ENCODE measurements at places on chromosomes 6 and 20. TPM values are rescaled to one million over a fixed set of nuclear protein-coding genes. Genes with fewer than 3 reads are reported as not detected.

DNA sequence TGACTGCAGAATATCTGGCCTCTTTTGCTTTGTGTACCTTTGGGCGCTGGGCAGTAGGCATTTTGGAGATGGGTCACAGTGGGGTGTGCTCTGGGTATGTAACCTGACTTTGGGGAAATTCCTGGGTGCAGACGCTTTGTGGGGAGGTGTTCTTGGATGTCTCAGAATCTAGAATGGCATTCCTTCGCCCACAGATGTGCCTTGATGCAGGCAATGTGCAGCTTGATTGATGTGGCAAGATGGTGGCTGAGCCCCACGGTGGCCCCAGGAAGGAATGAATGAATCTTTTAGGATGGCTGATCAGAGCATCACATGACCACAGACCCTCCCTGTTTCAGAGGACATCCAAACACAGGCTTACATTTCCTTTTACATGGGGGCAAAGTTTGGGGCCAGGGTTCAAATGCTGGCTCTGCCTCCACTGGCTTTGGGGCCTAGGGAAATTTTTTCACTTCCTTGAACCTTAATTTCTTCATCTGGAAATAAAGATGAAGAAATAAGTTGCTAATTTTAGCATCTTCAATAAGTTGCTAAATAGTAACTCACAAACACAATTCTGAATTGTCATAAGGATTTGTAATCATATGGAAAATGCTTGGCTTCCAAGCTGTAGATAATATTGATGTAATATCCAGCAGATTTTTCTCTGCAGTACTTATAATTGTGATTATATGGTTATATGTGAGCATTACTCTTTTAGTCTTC, 5.6 kb downstream of the PPP1R16B start:
- H3K27ac ChIP-seq, result peak overlapping the region; percentile 76
- no peak for DNase-seq
- H3K36me3 ChIP-seq, result peaks cover 69% of the 10 kb centered on the region
- H3K4me3 ChIP-seq, result no peak overlapping the region
- peaks cover 83% of the 10 kb centered on the region for H3K4me1 ChIP-seq
- no peaks in the 10 kb centered on the region for H3K27me3 ChIP-seq

- no peaks in the 10 kb centered on the region for H3K27me3 ChIP-seq
- peaks cover 7% of the 10 kb centered on the region for H3K4me1 ChIP-seq
- no peak overlapping the region for H3K4me3 ChIP-seq
- H3K27ac ChIP-seq, result no peak overlapping the region
- peaks cover 9% of the 10 kb centered on the region for H3K36me3 ChIP-seq
- no peak for DNase-seq
Observed at GRCh38 chr6:38599261-38599660, 40.5 kb downstream of the BTBD9 start.

- H3K27me3 ChIP-seq, result peaks cover 6% of the 10 kb centered on the region
- H3K27ac ChIP-seq, result no peak overlapping the region
- H3K4me1 ChIP-seq, result no peaks in the 10 kb centered on the region
Observed at GRCh38 chr6:152552616-152553209, 84.4 kb downstream of the SYNE1 start.

GRCh38 chr6:157246048-157246630, 77.2 kb downstream of the TMEM242 start:
- H3K4me3 ChIP-seq, result no peak overlapping the region
- no peak for DNase-seq
- H3K27ac ChIP-seq, result no peak overlapping the region

DNA sequence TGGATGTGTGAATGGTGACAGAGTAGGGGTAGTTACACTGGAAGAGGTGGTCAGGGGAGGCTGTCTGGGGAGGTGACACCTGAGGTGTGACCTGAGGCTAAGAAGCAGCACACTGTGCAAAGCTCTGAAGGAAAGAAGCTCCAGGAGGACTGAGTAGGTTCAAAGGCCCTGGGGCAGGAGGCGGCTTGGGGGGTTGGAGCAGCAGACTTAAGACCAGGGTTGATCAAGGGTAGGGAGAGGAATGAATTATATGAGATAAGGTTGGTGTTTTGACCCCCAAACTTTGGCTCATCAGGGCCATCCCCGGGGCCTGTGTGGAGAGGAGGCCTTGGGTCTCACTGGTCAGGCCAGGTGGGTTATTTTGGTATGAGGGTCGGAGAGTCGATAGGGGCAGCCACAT, 166.1 kb downstream of the GRM4 start:
- no peak overlapping the region for H3K4me3 ChIP-seq
- H3K36me3 ChIP-seq, result no peaks in the 10 kb centered on the region
- no peak for DNase-seq
- H3K27ac ChIP-seq, result no peak overlapping the region
- no peaks in the 10 kb centered on the region for H3K4me1 ChIP-seq

DNA sequence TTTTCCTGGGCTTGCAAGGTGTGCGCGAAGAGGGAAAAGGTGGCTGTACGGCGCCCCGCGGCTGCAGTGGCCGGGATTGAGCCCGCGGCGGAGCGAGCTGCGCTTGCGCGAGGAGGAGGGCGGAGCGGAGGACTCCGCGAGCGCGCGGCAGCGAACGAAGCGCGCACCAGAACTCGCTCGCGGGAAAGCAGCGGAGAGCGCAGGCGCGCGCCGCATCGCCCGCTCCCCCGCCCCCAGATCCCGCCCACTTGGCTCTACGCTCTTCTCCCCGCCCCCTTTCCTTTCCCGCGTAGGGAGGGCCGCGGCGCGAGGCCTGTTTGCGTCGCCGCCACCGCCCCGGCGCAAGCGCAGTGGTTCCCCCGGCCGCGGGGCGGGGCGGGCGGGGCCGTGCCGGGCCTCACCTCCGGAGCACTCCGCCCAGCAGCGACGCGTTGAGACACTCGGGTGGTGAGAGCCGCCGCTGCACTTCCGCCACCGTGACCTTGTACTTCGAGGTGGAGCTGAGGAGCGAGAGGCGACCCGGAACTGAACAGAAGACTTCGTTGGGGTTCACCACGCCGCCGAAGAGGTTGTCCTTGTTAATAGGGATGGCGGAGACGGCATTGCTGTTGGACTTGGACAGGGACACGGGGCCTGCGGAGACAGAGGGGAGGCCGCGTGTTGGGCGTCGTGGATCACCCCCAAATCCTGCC, 10.6 kb downstream of the TFAP2A start:
- peaks cover 9% of the 10 kb centered on the region for H3K36me3 ChIP-seq
- H3K27me3 ChIP-seq, result peaks cover 50% of the 10 kb centered on the region
- DNase-seq, result peak; percentile 93
- peak overlapping the region; percentile 76 for H3K4me3 ChIP-seq
- H3K4me1 ChIP-seq, result peaks cover 10% of the 10 kb centered on the region
- peak overlapping the region; percentile 77 for H3K27ac ChIP-seq

Gene PRDM1
- total RNA-seq, result 70.9 TPM

- no peak overlapping the region for H3K4me3 ChIP-seq
- H3K27me3 ChIP-seq, result peaks cover 1% of the 10 kb centered on the region
- no peak overlapping the region for H3K27ac ChIP-seq
- no peaks in the 10 kb centered on the region for H3K4me1 ChIP-seq
- H3K36me3 ChIP-seq, result no peaks in the 10 kb centered on the region
Observed at GRCh38 chr20:40565682-40566040, 123.4 kb downstream of the MAFB start.

- H3K4me1 ChIP-seq, result peaks cover 7% of the 10 kb centered on the region
- H3K36me3 ChIP-seq, result no peaks in the 10 kb centered on the region
- peak; percentile 40 for DNase-seq
- peaks cover 13% of the 10 kb centered on the region for H3K27me3 ChIP-seq
- no peak overlapping the region for H3K27ac ChIP-seq
- H3K4me3 ChIP-seq, result no peak overlapping the region
Observed at GRCh38 chr6:16089232-16090062, 39.4 kb upstream of the MYLIP start.

Gene VWA7
- 2.0 TPM for total RNA-seq

Gene USP49
- 6.3 TPM for total RNA-seq

GRCh38 chr20:38897267-38897666, 28.9 kb upstream of the FAM83D start:
- H3K4me1 ChIP-seq, result peaks cover 31% of the 10 kb centered on the region
- DNase-seq, result no peak
- no peak overlapping the region for H3K4me3 ChIP-seq

- H3K36me3 ChIP-seq, result peaks cover 2% of the 10 kb centered on the region
- H3K4me1 ChIP-seq, result peaks cover 49% of the 10 kb centered on the region
- peak overlapping the region; percentile 97 for H3K27ac ChIP-seq
- H3K4me3 ChIP-seq, result peak overlapping the region; percentile 92
Observed at GRCh38 chr6:44126320-44127149, 717 bp downstream of the MRPL14 start.

Gene TXLNB
- 0.31 TPM for total RNA-seq

Gene LY6G6F
- total RNA-seq, result not detected

DNA sequence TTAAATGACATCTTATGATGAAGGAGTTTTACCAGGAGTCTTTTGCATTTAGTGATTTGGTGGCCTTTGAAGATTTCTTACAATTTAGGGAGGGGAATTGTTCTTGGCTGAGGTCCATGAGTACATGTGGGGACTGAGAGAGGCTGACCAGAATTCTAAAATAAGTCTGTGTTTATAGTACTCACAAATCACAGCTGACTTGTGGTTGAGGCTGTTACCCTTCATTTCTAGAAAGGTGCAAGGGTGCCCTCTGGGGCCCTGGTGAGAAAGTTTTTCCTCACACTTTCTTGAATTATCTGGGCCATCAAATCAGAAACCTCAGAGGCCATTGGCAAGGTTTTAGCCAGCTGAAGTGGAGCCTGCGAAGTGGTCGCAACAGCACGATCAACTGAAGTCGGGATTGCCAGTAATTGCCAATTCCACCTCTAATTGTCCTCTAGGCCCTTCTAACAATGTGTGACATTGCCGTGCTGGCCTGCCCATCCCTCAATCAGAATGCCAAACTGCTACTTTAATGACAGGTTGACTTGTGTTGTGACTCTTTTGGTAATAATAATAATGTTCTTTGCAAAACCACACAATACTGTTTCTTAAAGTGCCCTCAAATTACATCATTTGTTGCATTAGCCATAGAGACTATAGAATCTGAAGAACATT, 221.6 kb downstream of the OGFRL1 start:
- H3K4me3 ChIP-seq, result no peak overlapping the region
- no peak overlapping the region for H3K27ac ChIP-seq
- no peaks in the 10 kb centered on the region for H3K36me3 ChIP-seq
- no peak for DNase-seq
- peaks cover 2% of the 10 kb centered on the region for H3K27me3 ChIP-seq
- no peaks in the 10 kb centered on the region for H3K4me1 ChIP-seq

- no peak overlapping the region for H3K27ac ChIP-seq
- no peak overlapping the region for H3K4me3 ChIP-seq
- no peak for DNase-seq
Observed at GRCh38 chr6:87923389-87924050, 124.1 kb upstream of the SPACA1 start.

Gene SAMD3
- total RNA-seq, result 3.8 TPM

- no peak overlapping the region for H3K27ac ChIP-seq
- DNase-seq, result no peak
- H3K27me3 ChIP-seq, result peaks cover 33% of the 10 kb centered on the region
Observed at GRCh38 chr6:100491952-100492670, 27.4 kb upstream of the SIM1 start.

DNA sequence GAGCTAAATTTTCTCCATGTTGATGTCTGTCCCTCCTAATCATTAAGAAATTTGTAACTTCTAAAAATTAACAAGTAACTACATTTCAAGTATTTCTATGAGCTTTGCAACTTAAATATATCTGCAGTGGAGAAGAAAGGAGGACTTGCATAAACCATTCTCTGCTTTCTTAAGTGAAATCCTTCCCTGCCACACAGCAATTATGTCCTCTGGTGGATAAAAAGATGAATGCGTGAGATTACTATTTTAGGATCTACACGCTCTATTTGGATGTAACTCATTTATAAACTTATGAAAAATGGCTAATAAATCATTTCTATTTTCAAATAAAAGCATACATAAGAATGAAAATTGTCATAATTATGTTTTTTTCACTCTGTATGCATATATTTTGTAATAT, 338.0 kb upstream of the PTCHD4 start:
- H3K4me3 ChIP-seq, result no peak overlapping the region
- no peak for DNase-seq

All from activated CD4-positive, alpha-beta memory T cell treated with anti-CD3 and anti-CD28 coated beads for 36 hours (primary cell).